ENCODE measurements at places on chromosomes 1 and 21. TPM values are rescaled to one million over a fixed set of nuclear protein-coding genes. Genes with fewer than 3 reads are reported as not detected.

The LMX1A gene
- not detected for total RNA-seq

The DIO1 gene
- not detected for total RNA-seq

The ATF3 gene
- total RNA-seq, result 11.1 TPM

The FAM167B gene
- 1.8 TPM for total RNA-seq

GRCh38 chr1:70633004-70633403 is 221.9 kb downstream of the CTH start:
- no peak for DNase-seq

GRCh38 chr21:39675993-39676661 is 63.4 kb downstream of the B3GALT5 start:
- DNase-seq, result no peak
